Stimulated activated naive CD8-positive, alpha-beta T cell treated with anti-CD3 and anti-CD28 coated beads, Interleukin-15, Interleukin-2, amounts not matched to agents 100 U/mL and 50 U/mL, for 24 hours (primary cell): ENCODE measurements at places on chromosomes 4 and X.

DNA sequence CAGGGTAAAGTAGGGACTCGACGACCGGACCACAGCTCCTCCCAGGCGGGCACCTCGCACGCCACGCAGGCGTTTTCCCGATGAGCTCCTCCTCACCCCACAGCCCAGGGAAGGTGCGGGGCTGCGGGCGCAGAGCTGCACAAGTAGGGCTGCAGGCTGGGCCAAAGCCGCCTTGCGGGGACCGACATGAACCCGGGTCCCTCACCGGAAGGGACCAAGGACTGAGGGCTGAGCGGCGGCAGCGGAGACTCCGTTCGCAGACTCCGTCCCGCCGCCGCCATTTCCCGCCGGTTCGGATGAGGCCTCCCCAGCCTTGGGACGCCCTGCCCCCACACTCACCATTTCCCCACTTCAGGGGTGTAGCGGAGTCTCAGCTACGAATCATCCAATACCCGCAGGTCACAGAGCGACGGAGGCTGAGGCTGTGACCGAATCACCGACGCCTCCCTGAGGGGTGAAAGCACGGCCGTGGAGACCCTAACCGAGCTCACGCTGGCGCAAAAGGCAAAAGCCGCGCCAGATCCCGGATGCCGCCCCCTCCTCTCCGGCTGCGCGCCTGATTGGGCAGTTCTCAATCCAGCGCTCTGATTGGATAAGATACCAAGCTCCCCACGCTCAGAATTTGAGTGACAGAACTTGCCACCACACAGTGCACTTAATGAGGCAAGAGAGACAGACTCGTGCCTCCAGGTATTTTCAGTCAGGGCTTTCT is at the start of gene ZNF732:
Gene ZNF732 (minus strand): TSS at position 506 of the 712 bp plus-strand sequence. CDS start 164 bp downstream, at position 342.
- no peak for DNase-seq

DNA sequence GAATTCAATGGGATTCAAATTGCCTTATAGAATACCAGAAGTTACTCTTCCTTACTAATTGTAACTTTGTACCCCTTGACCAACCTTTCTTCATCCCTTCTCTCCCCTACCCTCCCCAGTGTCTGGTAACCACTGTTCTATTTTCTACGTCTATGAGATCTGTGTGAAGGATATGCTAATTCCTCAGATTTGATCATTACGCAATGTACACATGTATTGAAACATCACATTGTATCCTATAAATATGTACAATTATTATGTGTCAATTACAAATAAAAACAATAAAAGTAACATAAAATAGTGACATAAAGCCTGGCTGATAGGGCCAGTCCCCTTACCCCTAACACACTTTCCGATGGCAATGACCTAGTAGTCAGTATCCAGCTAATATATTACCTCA is 95.1 kb upstream of the GRIA3 start:
- no peak for DNase-seq

DNA sequence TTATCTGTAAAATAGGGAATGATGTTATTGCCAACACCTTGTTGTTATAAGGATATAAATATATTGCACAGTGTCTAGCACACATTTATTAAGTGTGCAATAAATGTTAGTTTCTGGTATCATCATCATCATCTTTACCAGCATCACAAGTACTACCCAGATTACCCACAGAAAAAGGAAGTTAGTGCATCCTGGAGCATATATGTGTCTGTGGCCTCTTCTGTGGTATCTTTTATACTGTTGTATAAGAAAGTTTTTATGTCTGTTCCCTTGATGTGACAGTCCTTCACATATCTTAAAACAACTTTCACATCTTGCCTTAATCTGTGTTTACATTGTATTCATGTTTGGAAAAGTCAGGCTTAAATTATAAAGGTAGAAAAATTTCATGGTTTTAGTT is 10.0 kb downstream of the EXOSC9 start:
- no peak for DNase-seq

DNA sequence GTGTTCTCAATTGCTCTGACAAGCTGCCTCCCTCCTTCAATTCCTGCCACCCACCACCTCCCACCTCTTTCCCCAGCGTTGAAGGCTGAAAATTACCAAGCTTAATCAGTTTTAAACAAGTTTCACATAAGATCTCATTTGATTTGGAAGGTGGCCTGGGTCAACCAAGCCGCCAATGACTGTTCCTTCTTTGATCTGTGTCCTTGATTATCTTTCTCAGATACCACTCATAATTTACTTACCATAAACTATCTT is 211.4 kb downstream of the SLIT2 start:
- no peak for DNase-seq

- DNase-seq, result no peak
Observed at GRCh38 chr4:152996111-152996571, 60.0 kb downstream of the FHDC1 start.

DNA sequence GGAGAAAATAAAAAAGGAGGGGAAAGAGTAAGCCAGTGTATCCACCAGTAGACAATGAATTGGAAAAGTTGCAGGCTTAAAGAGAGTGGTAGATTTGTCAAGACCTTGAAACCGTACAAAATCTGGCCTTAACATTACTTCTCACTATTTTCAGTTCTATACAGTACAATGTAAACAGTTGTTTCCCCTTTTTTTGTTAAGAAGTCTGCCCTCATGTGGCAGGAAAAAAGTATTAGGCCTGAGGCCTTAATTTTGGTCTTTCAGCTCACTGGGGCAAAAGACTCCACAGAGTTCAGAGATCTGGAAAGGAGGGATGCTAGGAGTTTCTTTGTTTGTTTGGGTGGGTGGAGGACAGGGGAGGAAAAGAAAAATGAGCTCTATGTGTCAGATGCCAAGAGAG is 92.8 kb upstream of the CCDC160 start:
- DNase-seq, result no peak

- no peak for DNase-seq
Observed at GRCh38 chrX:37652589-37653231, 32.9 kb upstream of the XK start.

GRCh38 chrX:13748486-13748885 is 13.9 kb downstream of the OFD1 start:
- DNase-seq, result no peak

DNA sequence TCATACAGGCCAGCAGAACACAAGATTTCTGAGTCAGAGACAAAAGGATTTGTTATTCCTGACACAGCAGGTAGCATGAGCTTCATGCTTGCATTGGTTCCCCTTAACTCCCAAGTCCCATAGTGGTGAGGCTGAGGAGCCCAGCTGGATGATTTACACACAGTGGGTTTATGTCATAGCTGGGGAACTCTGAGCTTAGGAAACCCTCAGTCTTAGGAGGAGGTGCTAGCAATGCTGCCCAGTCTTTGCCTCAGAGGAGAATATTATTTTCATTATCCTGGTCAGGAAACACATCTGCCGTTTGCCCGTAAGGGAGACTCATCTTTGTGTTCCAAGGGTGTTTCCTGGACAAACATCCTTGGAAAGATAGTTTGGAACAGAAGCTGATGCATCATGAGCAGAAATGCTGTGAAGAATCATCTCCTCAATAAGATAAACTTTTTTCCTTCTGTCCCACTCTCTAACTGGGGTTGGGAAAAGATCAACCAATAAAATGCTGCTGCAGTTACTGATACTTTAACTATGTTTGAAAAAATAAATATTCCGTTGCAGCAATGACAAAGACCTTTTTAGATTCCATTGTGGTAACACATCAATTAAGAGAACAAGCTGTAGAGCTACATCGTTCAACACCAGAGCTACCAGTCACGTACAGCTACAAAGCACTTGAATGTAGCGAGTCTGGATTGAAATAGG is 146.8 kb downstream of the DCLK2 start:
- DNase-seq, result no peak

DNA sequence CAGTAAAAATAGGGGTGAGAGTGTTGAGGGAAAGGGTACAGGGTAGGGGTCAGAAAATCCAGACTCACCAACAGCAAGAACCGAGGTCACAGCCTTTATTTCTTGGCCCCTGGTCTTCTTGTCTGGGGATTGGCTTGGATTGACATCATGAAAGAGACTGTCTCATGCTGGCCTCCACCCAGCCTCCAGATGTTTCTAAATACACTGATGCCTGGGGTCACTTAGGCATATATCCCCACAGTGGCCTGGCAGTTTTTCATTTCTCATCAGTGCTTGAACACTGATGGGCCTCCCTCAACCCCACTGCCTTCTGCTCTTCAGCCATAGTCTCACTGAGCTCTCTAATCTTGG is 173.9 kb downstream of the RTL9 start:
- DNase-seq, result no peak

GRCh38 chrX:1190596-1191145 is 21.8 kb downstream of the CRLF2 start:
- no peak for DNase-seq

GRCh38 chrX:140733766-140734342 is 24.3 kb downstream of the LINC00632 start:
- DNase-seq, result peak; percentile 5

DNA sequence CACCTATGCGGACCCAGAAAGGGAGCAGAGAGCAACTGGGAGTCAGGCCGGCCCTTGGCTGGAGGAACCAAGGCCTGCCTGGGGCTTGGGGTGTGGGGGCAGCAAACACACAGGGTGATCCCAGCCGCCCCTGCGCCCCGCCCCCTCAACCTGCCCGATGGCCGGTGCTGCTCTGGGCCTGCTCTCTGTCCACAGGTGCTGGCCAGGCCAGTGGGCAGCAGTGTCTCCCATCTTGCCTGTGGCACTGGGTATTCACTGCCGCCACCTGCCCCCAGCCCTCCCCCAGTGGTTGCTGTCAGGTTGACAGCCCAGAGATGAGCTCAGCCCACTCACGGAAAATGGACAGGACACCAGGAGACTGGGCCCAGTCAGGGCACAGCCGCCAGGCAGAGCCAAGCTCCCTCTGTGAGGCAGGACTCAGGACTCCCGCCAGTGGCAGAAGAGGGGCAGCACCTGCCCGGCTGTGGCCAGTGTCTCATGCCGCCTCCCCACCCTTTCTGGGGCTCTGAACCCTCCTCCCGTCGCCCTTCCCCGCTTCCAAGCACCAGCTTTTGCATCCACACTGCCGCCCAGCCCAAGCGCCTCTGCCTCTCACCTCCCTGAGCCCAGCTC is 4.7 kb downstream of the NKX1-1 start:
- no peak for DNase-seq

DNA sequence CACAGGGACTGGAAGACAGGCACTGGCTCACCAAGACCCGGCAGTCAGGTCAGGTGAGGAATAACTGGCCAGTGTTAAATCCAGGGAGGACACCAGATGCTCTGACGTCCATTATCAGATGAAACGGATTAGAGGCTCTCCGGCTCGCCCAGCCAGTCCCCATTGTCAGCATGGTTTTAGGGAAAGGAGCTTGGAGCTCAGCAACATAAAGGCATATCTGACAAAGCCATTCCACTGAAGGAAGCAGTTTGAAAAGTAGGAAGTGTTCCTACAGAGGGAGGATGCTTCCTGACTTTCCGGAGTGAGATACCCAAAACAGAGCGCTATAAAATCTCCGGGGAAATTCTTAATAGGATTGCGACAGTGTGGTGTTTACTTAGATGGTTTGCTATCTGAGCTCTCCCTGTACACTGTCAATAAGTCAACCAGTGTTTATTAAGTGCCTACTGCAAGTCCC is 14.8 kb downstream of the NDNF start:
- no peak for DNase-seq

GRCh38 chrX:65045001-65045400 is 68.8 kb upstream of the ZC4H2 start:
- no peak for DNase-seq

GRCh38 chr4:1402516-1403091 is 3.6 kb downstream of the NKX1-1 start:
- no peak for DNase-seq

- DNase-seq, result no peak
Observed at GRCh38 chr4:138522366-138522765, 280.2 kb upstream of the SLC7A11 start.

GRCh38 chr4:154927126-154927680 is 146.1 kb downstream of the RBM46 start:
- DNase-seq, result no peak

GRCh38 chr4:57734104-57734670 is 624.0 kb upstream of the IGFBP7 start:
- DNase-seq, result no peak

DNA sequence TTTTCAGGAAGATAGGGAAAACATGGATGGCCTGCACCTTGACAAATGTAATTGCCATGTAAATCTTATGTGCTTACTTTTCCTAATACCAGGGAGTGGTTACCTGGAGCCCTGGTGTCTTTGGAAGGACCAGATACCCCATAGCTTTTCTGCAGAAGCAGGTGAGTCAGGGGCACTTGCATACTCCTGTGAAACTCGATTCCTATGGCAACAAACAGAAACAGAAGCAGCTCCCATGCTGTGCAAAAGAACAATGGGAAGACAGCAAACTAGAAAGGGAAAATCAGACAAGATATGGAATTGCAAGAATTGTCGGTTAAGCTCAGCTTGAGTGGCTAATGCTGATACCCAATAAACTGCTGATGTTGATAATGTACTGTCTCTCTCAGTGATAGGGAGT is 117.4 kb upstream of the AFF2 start:
- DNase-seq, result no peak

GRCh38 chrX:79117078-79117477 is 27.4 kb upstream of the GPR174 start:
- no peak for DNase-seq

- DNase-seq, result no peak
Observed at GRCh38 chrX:22409418-22409817, 136.7 kb downstream of the CBLL2 start.

GRCh38 chr4:22454955-22455354 is 60.9 kb downstream of the ADGRA3 start:
- DNase-seq, result no peak

- DNase-seq, result no peak
Observed at GRCh38 chr4:61004651-61005170, 195.4 kb upstream of the ADGRL3 start.

- DNase-seq, result no peak
Observed at GRCh38 chrX:141201962-141202361, 25.0 kb upstream of the LDOC1 start.

GRCh38 chrX:108020631-108021030 is 24.2 kb upstream of the VSIG1 start:
- no peak for DNase-seq

DNA sequence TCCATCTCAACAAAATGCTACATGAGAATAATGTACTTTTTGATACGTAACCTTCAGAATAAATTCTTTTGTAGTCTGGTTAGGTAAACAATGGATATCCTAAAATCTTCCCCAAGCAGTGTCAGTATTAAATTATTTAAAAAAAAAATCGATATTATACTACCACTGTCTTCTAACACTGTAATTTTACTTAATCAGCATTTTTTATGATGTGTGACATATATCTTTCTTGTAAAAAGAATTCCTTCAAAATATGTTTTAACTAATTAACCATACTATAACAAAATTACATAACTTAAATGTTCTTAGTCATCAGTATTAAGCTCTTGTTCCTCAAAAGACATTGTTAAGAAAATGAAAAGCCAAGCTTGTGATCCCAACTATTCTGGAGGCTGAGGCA is 12.5 kb downstream of the OTUD4 start:
- no peak for DNase-seq

GRCh38 chr4:182823576-182823975 is 93.6 kb downstream of the DCTD start:
- DNase-seq, result no peak

- peak; percentile 17 for DNase-seq
Observed at GRCh38 chr4:41213625-41214135, 662 bp downstream of the APBB2 start.
